Caki2 (cell line): ENCODE measurements at places on chromosomes 6 and 20. TPM values are rescaled to one million over a fixed set of nuclear protein-coding genes. Genes with fewer than 3 reads are reported as not detected.

DNA sequence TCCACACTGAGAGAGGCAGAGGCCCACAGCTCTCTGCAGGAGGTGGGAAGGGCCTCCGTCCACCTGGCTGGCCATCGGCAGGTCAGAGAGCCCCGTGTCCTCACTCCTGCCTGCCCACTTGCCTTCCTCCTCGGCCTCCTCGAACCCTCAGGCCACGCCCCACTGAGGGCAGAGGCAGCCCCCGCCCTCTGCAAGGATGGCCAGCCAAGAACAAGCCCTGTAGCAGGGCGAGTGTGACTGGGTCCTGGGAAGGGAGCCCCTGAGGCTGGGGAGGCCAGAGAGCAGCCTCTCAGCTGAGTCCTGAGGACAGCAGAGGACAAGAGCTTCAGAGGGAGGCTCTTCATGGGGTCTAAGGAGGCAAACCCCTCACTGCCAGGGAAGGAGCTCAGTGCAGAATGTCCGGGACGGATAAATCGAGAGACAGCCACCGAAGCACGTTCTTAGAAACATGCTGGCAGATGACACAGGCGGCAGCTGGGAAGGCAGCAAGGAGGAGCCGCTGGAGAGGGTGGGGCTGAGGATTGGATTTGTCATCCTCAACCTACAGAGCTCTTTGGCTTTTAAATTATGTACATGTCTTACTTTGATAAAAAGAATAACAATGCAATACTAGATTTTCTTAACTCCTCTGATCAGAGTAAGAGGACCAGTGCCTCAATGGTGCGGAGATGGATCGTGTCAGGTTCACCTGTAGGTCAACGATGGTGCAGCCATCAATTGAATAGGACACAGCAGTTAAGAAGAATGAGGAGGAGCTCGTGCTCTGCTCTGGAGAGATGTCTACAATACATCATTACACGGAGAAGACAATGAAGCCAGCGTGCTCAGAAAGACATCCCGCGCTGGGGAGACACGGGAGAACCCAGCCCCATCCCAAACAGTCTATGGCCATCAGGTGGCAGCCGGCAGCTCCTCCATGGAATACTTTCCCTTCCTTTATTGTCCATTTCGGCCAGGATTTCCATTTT lies 53.0 kb downstream of the GNAS-AS1 start:
- DNase-seq: no peak

GRCh38 chr20:10476319-10476724 lies 41.2 kb downstream of the SLX4IP start:
- no peak for DNase-seq

DNA sequence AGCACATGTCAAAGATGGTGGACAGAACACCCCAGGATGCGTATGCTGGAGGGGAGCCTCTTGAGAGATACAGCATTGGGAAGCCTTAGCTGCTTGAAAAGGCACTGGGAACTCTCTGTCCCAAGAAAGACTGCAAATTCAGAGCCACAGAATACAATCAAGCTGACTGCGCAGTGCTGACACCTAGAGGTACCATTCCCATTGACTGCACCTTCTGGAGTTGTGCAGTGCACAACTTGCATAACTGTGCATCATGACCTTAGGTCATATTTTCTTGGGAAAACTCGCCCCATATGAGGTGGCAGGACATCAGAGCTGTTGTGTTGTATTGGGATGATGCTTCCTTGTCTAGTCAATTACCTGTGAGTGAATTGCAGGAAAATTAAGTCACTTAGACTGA lies 646.5 kb upstream of the NOX3 start:
- peak; percentile 1 for DNase-seq

GRCh38 chr6:25606151-25606550 lies 45.9 kb upstream of the SCGN start:
- no peak for DNase-seq

DNA sequence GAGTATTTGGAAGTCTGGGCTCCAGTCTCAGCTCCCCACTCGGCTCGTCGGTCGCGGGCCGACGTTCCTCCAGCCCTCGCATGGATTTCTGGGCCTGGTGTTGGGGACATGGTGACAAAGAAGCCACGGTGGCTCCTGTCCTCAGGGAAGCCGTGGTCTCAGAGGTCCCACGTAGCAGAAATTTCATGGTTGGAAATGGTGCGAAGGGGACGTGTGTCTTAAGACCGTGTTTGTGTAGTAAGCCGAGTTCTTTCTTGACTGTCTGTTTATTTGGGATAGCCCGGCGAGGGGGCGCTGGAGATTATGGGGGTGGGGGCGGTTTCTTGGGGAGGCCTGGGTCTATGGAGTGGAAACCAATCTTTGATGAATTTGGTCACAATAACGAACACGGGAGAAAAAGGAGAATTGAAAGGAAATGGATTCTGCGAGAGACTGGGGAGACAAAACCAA lies 23.5 kb upstream of the MAP3K7 start:
- DNase-seq: no peak

GRCh38 chr6:17478223-17478907 lies 85.0 kb downstream of the CAP2 start:
- DNase-seq: no peak

DNA sequence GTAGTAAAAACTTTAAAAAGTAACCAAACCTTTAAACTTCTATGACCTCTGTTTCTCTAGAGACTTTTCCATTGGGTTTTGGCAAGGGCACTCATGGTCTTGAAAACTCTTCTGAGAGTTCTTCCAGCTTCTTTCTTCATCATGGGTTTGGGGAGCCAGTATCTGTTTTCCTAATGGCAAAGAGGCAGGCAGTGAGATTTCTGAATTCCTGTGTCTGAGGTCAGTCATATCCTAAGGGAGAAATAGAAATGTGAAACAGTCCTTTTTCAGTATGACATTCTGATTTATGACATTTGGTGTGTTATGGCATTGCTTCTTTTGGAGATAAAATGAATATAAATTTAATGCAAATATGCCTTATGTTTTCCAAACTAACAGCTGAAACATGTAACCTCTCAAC lies 518.5 kb upstream of the MARCKS start:
- no peak for DNase-seq

DNA sequence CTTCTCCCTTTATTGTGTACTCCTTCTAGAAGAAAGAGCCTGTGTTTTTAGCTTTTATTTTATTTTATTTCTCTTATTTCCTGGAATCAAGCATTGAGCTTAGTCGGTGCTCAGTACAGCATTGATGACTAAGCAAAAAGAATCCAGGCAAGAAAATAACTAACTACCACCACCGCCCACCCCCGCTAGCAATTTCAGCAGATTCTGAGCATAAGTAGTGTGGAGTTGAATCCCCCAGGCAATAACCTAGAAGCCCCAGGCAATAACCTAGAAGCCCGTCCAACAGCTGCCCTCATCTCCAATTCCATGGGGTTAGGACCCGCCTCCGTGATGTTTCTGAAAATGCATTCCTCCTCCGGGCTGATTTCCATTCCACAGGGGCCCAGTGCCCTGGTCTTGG lies 258.0 kb upstream of the TAB2 start:
- no peak for DNase-seq

DNA sequence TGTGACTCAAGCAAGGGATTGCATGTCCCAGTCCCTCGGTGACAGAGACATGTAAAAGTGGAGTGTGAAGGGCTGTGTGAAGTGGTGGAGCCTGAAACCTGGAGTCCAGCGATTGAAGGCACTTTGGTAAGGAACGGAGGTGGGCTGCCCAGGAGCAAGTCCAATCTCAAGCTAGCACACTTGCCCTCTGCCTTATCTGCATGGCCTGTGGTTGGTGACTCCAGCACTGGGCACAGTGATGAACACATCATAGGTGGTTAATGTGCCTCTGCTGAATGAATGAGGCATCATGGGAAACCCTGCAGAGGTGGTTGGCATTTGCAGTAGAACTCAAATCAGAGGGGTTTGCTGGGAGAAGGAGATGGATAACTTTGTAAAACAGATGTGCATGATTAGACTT lies 14.9 kb upstream of the ULBP3 start:
- DNase-seq: no peak

DNA sequence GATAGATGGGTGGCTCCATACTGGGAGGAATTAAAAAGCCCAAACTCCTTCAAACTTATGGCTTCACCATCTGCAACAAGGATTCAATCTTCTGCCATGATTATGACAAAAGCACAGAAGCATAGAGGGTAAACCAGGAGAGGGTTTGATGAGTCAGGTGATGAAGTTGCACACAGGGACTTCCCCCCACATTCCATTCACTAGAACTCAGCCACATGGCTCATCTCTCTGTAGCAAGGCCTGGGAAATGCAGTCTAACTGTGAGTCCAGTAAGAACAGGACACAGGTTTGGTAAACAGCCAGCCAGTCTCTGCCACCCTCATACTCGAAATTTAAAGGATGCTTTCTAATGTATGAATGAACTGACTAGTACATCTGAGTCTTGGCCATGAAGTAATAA lies 142.9 kb downstream of the HIVEP2 start:
- peak; percentile 84 for DNase-seq

DNA sequence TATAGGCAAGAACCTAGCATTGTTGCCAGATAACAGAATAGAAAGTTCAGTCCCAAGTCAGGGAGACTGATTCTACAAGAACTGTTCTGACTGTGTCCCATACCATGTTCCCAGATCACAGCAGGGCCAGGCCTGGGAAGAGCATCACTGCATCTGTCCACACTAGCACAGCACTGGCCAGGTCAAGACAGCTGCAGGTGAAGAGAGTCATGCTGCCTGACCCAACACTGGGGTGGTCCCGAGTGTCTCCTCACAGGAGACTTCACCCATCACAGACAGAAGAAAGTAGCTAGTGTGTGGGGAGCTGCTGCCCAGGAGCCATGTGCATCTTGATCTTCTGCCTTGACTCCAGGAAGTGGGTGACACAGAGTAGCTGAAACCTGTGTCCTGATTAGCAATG lies 1.3 kb upstream of the CST9L start:
- no peak for DNase-seq

DNA sequence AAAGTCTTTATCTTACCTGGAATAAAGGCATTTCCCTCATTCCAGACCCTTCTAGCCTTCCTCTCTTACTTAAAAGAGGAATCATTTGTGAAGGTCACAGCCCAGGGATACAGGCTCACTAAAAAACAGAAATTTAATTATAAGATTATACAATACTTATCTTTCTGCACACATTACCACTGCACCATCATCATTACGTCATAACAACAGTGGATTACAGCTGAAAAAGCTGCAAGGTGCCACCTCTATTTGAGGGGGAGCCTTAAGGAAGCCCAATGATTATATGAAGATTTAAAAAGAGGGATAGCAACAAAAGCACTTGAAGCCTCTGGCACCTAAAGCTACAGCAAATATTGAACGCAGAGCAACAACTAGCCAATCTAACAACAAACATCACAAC lies 452.9 kb upstream of the EYS start:
- DNase-seq: no peak

- peak; percentile 34 for DNase-seq
Observed at GRCh38 chr6:28134015-28134414, 7.7 kb upstream of the ZKSCAN8 start.

- no peak for DNase-seq
Observed at GRCh38 chr20:8020314-8021079, 936 bp upstream of the TMX4 start.

DNA sequence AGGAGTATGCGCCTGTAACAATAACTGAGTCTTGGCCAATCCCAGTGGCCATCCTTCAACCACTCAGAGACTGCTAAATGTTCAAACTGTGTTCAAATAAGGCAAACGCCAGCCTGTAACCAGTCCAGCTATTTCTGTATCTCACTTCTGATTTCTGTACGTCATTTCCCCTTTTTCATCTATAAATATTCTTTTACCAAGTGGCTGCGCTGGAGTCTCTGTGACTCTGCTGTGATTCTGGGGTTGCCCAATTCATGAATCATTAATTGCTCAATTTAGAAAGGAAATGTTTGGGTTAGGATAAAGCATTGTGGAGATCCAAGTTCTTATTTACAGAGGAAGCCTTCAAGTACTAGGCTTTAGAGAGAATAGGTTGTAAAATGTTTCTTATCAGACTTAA lies 89.8 kb upstream of the UST start:
- no peak for DNase-seq

DNA sequence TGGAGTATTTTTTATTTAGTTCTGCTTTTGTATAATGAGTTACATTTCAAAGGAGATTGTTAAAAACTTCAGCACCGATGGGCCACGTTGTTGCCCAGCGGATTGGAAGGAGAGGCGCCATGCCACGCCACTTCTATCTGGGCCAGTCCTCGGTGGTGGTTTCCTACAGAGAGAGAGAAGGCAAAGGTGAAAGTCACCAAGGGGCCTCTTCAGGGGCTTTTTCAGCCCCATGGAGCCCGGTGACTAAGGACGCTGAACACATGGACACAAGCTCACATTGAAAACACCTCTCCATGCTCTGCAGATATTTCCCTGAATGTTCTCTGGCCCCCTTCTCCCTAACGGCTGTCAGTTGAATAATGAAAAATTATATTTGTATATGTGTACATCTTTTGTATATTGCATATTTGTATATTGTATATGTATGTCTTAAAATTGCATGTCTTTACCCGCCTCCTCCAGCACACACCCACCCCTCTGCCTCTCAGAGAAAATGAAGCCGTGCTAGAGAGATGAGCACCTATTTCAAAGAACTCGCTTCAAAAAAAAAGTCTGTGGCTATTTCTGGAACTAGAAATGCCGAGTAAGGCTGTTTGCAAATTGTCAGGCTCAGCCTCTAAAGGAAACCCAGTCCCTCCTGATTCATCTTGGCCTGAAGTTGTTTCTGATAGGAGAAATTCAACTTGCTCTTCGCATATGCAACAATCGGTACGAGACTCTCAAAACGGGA lies 91.9 kb upstream of the CDH4 start:
- no peak for DNase-seq

DNA sequence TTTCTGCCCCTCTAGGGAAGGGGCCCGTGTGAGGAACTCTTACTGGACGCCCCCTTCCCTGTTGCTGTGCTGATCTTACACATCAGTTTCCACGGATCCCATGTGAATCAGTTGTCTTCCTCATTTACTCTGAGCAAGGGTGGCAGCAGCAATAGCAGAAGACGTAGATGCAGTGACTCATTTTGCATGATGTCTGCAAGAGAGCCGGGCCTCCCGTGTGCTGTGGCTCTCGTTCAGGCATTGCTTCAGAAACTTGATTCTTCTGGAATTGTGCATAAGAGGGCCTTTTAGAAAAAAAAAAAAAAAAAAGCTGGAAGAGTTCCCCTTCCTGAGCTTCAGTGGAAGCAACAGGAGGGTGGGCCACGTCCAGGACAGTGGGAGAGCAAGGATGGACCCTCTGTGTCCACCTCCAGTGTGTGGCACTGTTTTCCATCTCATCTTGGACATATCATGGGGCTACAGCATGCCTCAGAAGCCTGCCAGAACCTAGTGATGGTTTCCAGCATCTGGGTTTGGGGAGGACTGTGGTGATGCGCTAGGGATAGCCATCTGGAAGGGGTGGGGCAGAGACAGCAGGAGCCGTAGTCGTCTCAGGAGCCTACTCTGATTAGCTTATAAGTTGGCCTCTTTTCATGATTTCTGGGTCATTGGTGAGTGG lies 62.1 kb downstream of the FOXO3 start:
- peak; percentile 59 for DNase-seq

- DNase-seq: no peak
Observed at GRCh38 chr6:15329197-15329671, 83.4 kb downstream of the JARID2 start.

The OR2B6 gene
- not detected in 2 replicates for total RNA-seq

The CDSN gene
- total RNA-seq: not detected in 2 replicates

The COL9A3 gene
- not detected in 2 replicates for total RNA-seq

The PROKR2 gene
- not detected in 2 replicates for total RNA-seq

The MTG2 gene
- total RNA-seq: 21.8 and 31.6 TPM in 2 replicates

The MYBL2 gene
- total RNA-seq: 13.6 and 28.6 TPM in 2 replicates

The MAS1 gene
- total RNA-seq: not detected in 2 replicates

The LAMA2 gene
- 0.41 and 0.46 TPM in 2 replicates for total RNA-seq

The SLC17A1 gene
- 0.24 and 0.64 TPM in 2 replicates for total RNA-seq

The GNAS-AS1 gene
- total RNA-seq: 3.1 and 5.2 TPM in 2 replicates

The TRIM10 gene
- total RNA-seq: not detected in 2 replicates

The GMPR gene
- not detected in 2 replicates for total RNA-seq

The FLRT3 gene
- 36.7 and 56.1 TPM in 2 replicates for total RNA-seq

The TRIM40 gene
- total RNA-seq: not detected in 2 replicates
